ENCODE measurements at places on chromosomes 4 and X.

DNA sequence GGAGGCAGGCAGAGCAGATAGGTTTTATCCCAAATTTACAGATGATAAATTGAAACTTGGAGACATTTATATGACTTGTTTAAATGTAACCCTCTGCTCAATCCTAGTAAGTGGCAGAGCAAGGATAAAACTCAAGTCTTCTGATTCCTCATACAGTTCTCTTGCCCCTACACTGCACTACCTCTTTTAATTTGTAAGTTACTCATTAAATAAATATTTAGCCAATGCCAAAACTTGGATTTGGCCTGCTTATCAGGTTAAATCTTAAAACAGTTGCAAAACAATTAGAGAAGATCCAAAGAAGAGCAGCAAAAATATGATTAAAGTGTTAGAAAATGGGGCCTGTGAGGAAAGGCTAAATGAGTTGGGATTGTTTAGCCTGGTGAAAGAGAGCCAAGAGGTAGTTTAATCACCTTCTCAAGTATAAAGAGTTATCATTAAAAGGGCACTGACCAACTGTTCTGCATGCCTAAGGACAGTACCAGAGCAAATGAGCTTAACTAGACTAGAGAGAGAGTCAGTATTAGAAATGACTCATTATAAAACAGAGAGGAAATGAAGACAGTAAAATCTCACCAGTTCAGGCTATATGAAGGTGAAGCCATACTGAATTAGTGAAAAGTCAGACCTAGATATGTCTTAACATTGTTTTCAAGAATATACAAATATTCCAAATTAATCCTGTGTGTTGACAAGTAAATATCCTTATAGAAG is 146.3 kb downstream of the GRIA3 start:
- no peaks in the 10 kb centered on the region for H3K36me3 ChIP-seq
- H3K27ac ChIP-seq = no peak overlapping the region
- no peak for DNase-seq
- H3K4me1 ChIP-seq = no peaks in the 10 kb centered on the region
- H3K27me3 ChIP-seq = no peaks in the 10 kb centered on the region

DNA sequence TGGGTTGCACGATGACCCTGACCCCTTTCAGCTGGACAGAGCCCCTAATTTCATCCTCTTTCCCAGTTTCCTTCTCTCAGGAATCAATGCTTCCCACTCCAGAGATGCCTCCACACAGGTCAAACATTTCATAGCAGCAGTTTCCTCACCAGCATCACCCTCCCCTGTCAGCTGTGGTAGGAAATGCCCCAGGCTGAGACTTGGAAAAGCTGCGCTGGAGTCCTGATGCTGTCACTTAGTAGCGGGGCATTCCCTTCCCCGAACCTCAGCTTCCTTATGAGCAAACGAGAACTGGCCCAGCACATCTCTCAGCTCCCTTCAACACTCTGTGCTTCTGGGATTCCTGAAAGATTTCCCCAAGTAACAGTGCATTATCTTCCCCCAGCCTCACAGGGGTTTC is 2.7 kb downstream of the GJB1 start:
- no peak for DNase-seq
- peaks cover 2% of the 10 kb centered on the region for H3K36me3 ChIP-seq
- H3K27ac ChIP-seq = no peak overlapping the region
- peaks cover 73% of the 10 kb centered on the region for H3K4me1 ChIP-seq
- H3K27me3 ChIP-seq = no peaks in the 10 kb centered on the region
- no peak overlapping the region for H3K4me3 ChIP-seq

DNA sequence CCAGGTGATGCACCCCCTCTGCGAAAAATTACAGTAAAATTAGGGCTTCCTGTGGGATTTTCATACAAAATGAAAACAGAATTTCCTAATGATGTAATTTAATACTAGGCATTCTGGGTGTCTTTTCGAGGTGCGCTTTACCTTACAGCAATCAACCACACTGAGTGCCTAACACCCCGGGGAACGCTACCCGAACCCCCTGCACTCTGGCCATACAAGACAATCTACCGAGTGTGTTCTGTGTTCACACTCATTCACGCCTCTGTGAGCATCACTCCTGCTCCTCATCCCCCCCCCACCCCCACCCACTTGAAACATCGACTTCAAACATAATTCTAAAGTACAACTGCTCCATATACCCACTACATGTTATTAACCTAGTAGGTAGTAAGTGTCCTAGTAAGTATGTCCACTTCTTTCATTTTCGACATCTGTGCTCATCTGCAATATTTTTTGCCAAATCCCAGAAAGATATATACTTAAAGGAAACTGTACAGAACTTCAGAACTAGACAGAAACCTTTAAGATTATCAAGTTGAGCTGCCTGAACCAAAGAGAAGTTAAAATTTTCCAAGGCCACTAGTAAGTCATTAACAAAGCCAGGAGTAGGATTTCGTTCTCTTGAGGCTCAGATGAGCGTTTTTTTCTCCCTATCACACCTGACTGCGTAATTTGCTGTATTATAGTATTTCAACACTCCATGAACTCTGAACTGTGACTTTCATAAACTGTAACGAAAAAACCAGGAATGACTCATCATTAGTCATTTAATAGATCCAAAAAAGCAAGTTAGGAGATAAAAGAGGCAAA is 80.0 kb downstream of the FAT1 start:
- no peak overlapping the region for H3K4me3 ChIP-seq
- no peaks in the 10 kb centered on the region for H3K27me3 ChIP-seq
- no peaks in the 10 kb centered on the region for H3K36me3 ChIP-seq

DNA sequence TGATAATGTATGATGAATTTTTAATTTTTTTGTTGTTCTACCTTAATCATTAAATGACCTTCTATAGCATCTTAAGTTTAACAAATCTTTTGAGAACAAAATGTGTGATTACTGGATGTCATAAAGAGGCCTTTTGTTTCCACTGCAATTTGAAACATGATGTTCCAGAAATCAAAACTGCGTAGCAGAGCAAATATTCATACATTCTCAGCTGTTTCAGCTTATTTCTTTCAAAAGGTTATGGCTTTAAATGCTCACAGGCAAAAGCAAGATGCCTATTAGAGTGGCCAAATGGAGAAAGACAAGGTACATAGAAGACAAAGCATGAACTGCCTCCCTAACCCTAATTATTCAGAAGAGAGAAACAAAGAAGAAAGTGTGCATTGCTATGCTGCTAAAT is 233.0 kb upstream of the SLC7A11 start:
- no peaks in the 10 kb centered on the region for H3K27me3 ChIP-seq
- no peaks in the 10 kb centered on the region for H3K36me3 ChIP-seq
- H3K4me1 ChIP-seq = no peaks in the 10 kb centered on the region
- no peak for DNase-seq

GRCh38 chrX:111567542-111568255 is 56.3 kb downstream of the SERTM2 start:
- H3K27me3 ChIP-seq = no peaks in the 10 kb centered on the region
- H3K4me1 ChIP-seq = no peaks in the 10 kb centered on the region
- no peak overlapping the region for H3K27ac ChIP-seq
- DNase-seq = no peak

GRCh38 chr4:188262464-188262863 is 123.2 kb downstream of the TRIML1 start:
- peaks cover 3% of the 10 kb centered on the region for H3K27me3 ChIP-seq
- H3K27ac ChIP-seq = no peak overlapping the region
- no peak for DNase-seq
- H3K4me1 ChIP-seq = no peaks in the 10 kb centered on the region
- H3K36me3 ChIP-seq = no peaks in the 10 kb centered on the region
- no peak overlapping the region for H3K4me3 ChIP-seq

GRCh38 chrX:23493941-23494374 is 159.3 kb downstream of the PTCHD1 start:
- H3K36me3 ChIP-seq = no peaks in the 10 kb centered on the region
- no peak overlapping the region for H3K4me3 ChIP-seq
- no peak overlapping the region for H3K27ac ChIP-seq
- H3K27me3 ChIP-seq = no peaks in the 10 kb centered on the region
- no peaks in the 10 kb centered on the region for H3K4me1 ChIP-seq
- no peak for DNase-seq

All from liver (tissue), 10 donors.